ENCODE measurements at places on chromosomes 6 and 20.

DNA sequence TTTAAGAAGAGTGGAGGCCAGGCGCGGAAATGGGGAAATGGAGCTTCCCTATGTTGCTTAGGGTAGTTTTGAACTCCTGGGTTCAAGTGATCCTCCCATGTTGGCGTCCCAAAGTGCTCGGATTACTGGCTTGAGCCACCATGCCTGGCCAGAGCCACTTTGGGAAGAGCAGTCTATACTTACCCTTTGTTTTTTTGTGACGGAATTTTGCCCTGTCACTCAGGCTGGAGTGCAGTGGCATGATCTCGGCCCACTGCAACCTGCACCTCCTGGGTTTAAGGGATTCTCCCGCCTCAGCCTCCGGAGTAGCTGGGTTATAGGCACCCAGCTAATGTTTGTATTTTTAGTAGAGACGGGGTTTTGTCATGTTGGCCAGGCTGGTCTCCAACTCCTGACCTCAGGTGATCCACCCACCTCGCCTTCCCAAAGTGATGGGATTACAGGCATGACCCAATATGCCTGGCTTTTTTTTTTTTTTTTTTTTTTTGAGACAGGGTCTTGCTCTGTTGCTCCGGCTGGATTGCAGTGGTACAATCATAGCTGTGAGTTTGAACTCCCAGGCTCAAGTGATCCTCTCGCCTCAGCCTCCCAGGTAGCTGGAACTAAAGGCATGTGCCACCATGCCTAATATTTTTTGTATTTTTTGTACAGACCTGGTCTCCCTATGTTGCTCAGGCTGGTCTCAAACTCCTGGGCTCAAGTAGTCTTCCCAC lies 18.0 kb downstream of the PPP1R10 start:
- no peak for DNase-seq

GRCh38 chr6:19153270-19153980 lies 683.7 kb upstream of the ID4 start:
- DNase-seq = peak; percentile 42

- peak; percentile 64 for DNase-seq
Observed at GRCh38 chr6:27545271-27546046, 72.6 kb upstream of the ZNF184 start.

- DNase-seq = no peak
Observed at GRCh38 chr6:16781348-16782169, 20.3 kb upstream of the ATXN1 start.

GRCh38 chr6:117423754-117424153 lies 2.0 kb downstream of the ROS1 start:
- no peak for DNase-seq

DNA sequence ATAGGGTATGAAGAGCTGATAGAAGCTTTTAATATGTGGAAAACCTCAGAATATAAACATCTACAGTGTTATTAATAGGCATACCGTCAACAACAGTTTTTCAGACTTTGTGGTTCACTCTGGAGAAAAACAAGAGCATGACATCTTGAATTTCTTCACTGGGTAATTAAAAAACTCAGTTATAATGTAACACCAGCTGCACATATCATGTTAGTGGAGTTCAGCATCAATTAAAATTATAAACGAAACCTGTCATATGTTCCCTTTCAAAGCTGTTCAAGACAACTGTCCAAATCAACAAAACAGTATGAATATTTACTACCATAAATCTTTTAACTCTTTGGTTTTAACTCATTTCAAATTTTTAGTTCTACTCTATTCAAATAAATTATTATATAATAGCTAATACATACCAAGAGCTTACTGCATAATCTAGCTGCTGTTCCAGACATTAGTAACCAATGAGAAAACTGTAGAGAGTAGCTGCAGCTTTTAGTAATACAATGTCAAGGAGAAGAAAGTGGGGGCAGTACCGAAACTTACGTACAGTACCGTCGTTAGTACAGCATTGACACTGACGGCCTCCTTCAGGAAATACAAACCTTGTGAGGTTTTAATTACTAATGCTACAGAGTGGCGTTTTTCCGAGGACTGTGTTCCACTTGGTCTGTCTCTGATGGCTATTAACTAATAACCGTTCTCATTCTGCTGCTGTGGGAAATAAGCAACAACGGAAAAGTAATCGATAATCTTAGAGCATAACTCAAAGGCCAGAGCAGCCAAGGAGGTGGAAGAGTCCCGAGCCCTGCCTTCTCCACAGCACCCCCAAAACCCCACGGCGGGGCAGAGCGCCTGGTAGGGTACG lies 532 bp upstream of the PM20D2 start:
- DNase-seq = no peak

- DNase-seq = no peak
Observed at GRCh38 chr6:69084746-69085335, 449.8 kb downstream of the ADGRB3 start.

DNA sequence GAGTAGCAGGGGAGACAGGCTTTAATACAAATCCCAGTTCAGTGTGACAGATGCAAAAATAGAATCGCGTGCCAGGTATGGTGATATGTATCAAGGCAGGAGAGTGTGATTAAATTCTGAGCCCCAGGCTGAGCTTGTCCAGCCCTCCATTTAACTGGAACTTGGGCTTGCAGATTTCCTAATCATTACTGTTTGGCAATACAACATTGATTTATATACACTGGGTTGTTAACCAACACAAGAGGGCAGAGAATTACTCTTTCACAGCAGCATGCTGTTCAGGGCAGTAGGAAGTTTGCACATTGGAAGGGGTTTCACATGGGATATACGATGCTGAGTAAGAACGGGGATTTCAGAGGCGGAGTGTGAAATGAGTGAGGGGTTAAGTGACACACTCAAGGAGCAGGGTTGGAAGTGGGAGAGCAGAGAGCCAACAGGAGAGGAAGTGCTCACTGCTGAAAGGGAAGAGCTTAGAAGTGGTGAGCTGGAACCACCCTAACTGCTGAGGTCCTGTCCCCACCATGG lies 70.8 kb upstream of the ATXN1 start:
- DNase-seq = no peak

- no peak for DNase-seq
Observed at GRCh38 chr6:91886183-91886795, 1299.4 kb upstream of the MAP3K7 start.

- peak; percentile 32 for DNase-seq
Observed at GRCh38 chr6:34301408-34301807, 52.6 kb upstream of the SMIM29 start.

GRCh38 chr20:49979030-49979832 lies 3.5 kb upstream of the SNAI1 start:
- peak; percentile 16 for DNase-seq

- DNase-seq = no peak
Observed at GRCh38 chr20:44135417-44136204, 51.4 kb downstream of the JPH2 start.

- no peak for DNase-seq
Observed at GRCh38 chr20:2314759-2315439, 19.1 kb downstream of the TGM3 start.

DNA sequence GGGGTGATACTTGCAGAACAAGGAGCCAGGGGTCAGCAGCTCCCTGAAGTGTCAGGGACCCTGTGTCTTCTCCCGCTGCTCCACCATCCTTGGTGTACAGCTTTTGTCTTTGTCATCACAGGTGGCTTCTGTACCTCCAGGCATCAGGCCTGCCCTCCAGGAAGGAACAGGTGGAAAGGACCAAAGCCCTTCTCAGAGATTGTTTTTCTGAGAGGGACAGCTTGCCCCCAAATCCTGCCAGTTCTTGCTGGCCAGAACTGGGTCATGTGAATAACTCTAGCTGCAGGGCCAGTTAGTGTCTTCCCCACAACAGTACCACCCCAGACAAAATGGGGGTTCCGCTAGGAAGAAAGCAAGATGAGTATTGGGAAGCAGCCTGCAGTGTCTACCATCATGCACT lies 31.4 kb downstream of the SNPH start:
- DNase-seq = no peak

DNA sequence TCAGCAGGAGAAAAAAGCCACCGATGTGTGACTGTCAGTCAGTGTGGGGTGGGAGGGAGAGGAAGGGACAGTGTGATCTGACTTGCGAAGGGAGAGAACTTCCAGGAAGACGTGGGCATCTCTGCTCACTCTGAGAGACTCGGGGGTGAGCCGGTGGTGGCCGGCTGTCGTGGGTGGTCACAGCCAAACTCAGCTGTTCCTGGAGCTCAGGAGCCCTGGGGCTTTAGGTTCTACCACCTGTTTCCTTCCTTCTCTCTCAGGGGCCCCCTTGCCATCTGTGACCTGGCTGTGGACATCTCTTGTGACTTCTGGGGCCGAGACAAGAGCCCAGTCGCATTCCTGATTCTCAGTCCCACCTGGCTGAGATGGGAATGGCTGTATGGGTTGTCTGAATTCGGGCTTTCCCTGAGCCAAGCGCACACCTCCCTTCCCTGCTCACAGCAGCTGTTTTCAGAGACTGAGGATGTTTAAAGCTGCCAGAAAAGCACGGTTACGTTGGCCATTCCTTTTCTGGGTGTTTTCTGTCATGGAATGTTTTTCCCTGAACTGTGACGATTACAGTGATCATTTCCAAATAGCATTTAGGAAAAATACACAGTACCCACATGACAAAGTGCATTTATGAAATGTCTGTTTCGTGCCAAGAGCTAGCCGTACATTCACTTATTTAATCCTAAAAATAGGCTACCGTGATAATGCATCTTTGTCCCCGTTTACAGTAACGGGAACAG lies 36.5 kb downstream of the SYNJ2 start:
- peak; percentile 86 for DNase-seq

- no peak for DNase-seq
Observed at GRCh38 chr20:46787991-46788762, 78.7 kb downstream of the SLC2A10 start.

GRCh38 chr6:111676383-111676782 lies 70.7 kb upstream of the TRAF3IP2 start:
- no peak for DNase-seq

- no peak for DNase-seq
Observed at GRCh38 chr20:61924211-61924857, 141.3 kb downstream of the TAF4 start.

GRCh38 chr6:313917-314316 lies 21.6 kb downstream of the DUSP22 start:
- DNase-seq = peak; percentile 86

- DNase-seq = peak; percentile 80
Observed at GRCh38 chr6:7145885-7146828, 38.4 kb downstream of the RREB1 start.

DNA sequence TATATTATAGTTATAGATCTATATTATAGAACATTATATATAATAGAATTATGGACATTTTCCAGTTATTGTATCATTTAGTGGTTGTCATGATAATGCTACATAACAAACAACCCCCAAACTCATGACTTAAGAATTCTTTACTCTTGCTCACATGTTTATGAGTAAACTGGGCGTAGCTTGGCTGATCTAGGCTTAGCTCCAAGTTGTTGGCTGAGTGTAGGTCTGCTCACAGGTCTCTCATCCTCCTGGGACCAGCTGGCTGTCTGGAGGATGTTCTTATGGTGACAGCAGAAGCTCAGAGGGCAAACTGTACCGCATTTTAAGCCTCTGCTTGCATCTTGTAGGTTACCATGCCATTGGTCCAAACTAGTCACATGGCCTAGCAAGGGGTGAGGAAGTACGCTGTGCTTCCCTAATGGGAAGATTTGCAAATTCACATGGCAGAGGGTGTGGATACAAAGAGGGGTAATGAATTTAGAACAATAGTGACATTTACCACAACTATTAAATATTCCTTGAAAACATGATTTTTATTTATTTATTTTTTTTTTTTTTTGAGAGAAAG lies 34.2 kb downstream of the ARHGAP40 start:
- DNase-seq = no peak

- no peak for DNase-seq
Observed at GRCh38 chr6:107656401-107656800, 166.5 kb downstream of the SOBP start.

GRCh38 chr20:58271606-58272351 lies 37.7 kb upstream of the RAB22A start:
- DNase-seq = no peak

- DNase-seq = no peak
Observed at GRCh38 chr6:156862711-156863110, 85.5 kb downstream of the ARID1B start.

DNA sequence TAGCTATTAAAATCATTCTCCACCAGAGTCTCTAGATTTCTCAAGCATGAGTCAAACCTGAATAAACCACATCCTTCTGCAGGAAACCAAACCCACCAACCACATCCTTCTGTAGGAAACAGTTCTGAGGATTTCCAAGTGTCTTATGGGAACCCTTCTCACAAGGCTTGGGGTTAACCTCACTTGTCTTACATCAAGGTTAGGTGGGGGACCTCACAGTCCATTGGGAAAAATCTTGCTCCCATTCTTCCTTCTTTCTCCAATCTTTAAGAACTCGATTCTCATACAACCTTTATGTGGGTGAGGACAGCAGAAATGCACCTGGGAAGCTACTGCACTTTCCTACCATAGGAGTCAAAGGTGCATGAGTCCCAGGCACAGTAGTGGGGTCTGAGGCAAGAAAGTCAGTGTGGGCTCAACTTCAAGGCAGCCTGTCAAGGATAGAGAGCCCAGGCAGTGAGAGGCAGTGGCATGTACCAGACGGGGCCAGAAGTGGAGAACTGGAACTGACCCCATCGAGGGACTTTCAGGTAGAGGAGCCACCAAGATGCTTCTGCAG lies 114.5 kb downstream of the SLC22A3 start:
- DNase-seq = peak; percentile 83

All from foreskin melanocyte (primary cell).